ENCODE measurements at places on chromosomes 4 and X.

DNA sequence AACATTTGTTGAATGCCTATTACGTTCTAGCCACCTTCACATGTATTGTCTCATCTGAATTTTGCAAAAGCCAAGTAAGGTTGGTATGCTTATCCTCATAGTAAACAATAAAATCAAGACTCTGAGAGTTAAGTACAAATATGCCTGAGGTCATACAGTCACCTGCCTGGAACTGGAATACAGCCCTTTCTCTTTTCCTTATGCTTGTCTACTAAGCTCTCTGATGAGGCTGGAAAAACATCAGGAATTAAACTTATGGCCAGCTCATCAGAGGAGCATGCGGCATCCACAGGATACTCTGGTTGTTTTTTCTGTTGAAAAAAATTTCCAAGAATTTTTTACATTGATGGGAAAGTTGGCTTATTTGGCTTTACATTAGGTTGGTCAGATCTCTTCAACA, 35.5 kb downstream of the NCAPG start:
- no peak for DNase-seq

DNA sequence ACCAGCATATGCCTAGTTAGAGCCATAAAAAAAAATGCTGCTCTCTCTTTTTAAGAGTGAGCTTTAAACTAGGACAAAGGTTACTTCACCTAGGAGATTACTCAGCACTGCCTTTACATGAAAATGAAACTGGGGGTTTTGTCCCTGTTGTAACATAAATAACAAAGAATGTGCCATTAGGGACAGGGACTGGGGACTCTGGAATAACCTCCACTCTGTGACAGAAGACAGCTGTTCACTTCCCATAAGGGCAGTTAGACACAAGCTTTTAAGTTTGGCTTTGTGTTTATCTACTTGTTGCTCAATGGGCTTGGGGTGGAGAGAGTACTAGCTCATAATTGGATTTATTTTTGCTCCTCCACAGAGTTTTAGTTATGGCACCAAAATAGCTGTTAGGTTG, 11.9 kb downstream of the ENPEP start:
- DNase-seq: peak; percentile 33

GRCh38 chrX:72554448-72555140, 18.0 kb downstream of the HDAC8 start:
- DNase-seq: no peak

DNA sequence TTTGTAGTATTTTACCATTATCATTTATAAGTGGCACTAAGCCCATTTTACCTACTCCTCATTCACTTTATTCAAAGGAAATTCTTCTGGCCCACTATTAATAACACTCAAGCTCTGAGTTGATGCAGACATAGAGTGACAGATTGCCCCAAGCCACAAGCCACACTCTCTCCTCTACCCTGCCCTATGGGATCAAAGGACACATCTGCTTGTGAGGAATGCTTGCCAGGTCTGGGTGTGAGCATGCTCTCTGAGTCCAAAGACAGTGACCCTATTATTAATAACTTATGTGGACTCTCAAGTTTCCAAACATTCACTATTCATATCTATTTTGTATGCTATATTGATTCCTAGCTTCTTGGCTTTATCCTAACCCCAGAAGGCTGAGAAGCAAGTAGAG, 18.5 kb downstream of the ETNPPL start:
- DNase-seq: no peak

- DNase-seq: no peak
Measured at GRCh38 chrX:30892591-30892990, 3.5 kb upstream of the TAB3 start.

GRCh38 chr4:188428935-188429334, 289.7 kb downstream of the TRIML1 start:
- DNase-seq: no peak

Measured in GM23248 (cell line).